ENCODE measurements at places on chromosomes 7 and 10. TPM values are rescaled to one million over a fixed set of nuclear protein-coding genes. Genes with fewer than 3 reads are reported as not detected.
A peak's percentile ranks its signal among the peaks of the same experiment; 100 is the strongest.

The C10orf53 gene
- total RNA-seq, result not detected

DNA sequence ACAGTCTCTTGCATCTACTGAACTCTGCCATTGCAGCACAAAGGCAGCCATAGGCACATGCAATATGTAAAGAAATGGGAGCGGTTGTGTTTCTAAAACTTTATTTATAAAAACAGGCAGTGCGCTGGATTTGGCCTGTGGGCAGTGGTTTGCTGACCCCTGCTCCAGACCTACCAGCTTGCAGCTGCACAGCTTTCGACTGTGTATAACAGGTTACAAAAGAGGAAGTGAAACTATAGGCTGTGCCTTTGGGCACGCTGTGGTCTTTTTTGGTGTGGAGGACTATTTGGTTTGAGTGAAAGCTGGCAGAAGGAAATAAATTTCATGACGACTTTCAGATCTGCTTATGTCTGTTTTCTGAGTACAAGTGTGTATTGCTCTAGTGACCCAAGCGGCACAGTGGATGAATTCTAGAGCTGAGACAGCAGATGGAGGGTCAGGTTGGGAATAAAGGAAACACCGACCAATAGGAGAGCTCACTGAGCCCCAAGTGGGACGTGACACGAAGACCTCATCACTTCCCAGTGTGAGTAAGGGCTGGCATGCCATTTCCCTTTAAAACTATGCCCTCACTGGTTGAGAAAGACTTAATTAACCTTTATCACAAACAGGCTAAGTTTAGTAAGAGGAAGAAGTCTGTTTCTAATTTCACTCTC is 152.7 kb downstream of the ANK3 start:
- DNase-seq, result peak; percentile 73

- DNase-seq, result no peak
Observed at GRCh38 chr10:128116851-128117615, 9.2 kb downstream of the MKI67 start.

DNA sequence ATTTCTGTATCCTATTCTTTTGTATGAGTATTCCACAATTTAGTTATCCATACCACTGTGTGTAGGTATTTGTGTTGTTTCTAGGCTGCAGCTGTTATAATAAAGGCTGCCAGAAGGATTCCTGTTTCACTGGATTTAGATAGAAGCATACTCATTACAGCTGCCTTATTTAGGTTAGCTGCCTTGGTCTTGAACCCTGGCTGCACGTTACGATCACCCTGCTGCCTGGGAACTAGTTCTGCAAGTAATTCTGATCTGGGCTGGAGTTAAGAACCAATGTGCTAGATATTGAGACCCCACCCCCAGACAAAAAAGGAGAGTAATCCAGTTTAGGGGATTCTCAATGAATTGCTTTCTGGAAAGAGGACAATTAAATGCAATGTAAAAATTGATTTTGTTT is 43.1 kb downstream of the CCDC71L start:
- DNase-seq, result no peak

- no peak for DNase-seq
Observed at GRCh38 chr7:80369321-80369720, 142.5 kb downstream of the GNAT3 start.
